ENCODE measurements at places on chromosomes 11 and 22.

- no peak for DNase-seq
Observed at GRCh38 chr11:88300888-88301487, 36.5 kb downstream of the CTSC start.

DNA sequence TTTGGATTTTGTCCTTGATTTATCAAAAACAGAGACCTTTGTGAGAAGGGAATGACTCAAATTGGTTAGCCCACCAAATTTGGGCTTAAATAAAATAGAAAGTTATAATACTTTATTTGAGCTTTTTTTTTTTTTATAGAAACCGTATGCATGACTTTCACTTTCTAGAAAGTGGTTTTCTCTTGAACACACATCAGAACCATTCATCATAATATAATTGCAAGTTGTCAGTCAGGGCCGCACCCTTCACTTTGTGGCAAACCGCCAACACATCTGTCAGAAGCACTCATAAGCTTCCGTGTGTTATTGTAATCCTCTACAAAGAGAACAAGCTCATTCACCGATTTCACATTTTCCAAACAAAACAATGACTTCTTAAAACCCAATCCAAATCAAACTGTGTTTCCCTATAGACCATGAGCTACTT lies 76.1 kb downstream of the SOX6 start:
- no peak for DNase-seq

DNA sequence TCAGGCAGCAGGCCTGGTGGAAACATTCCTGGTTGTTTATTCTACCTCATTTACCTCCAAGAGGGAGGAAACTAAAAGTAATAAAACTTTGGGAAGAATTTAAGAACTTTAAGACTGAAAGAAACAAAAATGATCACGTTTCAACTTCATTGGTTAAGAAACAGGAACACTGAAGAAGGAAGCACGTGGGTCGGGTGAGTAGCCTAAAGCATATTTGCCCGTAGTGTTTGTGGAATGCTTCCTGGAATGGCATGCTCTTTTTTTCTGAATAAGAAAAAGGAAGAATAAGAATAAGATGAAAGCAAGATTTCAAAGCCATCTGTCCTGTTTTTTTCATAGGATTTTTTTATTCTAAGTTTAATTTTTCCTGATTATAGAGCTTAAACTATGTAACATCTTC lies 83.1 kb downstream of the WNT11 start:
- DNase-seq = no peak

GRCh38 chr11:69582756-69583467 lies 58.0 kb upstream of the CCND1 start:
- DNase-seq = no peak

DNA sequence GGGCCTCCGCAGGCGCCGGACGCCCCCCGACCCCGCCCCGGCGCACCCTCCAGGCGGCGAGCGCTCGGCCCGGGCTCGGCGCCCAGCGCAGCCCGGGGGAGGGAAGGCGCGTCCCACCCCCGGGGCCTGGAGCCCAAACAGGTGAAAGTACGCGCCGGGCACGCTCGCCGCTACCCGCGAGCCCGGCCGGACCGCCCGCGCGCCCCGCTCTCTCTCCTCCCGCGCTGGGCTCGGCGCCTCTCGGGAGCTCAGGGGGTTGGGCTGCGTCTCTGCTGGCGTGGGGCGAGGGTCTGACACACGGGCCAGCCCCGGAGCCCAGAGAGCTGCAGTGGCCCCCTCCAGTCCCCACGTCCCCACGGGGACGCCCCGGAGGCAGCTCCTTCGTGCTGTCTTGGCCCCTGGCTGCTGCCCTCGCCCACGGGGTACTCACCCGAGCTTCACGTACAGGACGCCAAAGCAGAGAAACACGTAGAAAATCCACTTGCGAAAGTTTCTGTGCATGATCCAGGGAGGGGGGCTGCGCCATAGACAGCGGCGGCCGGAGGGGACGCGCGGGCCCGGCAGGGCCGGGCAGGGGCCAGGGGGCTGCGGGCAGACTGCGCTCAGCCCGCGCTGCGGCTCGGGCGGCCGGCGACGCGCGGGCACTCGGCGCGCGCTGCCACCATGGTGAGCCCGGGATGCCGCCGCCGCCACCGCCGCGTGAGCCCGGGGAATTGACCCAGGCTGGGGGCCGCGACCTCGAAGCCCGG lies 534 bp downstream of the WNT7B start:
- DNase-seq = no peak

DNA sequence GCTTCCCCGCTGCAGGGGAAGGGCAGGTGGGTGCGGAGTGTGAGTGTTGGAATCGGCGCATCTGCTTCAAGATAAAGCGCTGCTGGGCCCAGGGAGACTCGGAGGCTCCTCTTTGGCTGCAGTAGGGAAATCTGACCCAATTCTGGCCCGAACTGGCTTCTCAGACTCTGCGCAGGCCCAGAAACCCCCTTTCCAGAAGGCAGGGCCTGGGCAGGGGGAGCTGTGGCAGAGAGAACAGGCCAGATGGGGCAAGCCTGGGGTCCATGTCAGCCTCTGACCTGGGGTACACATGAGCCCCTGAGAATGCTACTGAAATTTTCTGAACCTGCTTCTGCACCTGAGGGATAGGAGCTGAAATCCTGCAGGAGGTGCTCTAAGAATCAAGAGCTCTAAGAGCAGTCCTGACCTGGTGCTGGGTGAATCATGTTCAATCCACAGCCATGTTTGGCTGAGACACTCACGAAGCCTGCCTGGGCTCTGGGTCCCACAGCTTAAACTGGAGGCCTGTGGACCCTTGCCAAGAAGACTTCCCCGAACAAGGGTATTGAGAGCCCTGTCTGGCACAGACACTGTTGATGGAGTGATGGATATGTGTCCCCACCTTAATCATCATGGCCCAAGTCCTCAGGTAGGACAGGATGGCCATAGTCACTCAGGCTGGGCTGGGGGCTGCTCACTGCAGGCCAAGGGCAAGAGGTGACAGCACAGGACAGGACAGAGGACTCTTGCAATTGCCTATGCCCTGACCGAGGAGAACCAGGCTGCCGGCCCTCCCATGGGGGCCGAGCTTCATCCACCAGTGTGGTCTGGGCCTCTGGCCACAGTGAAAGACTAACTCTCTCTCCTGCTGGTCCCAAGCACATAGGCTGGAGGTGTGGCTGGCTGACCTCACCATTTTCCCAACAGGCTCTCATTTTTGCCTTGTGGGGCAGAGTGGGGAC lies 6.9 kb downstream of the RAB3IL1 start:
- DNase-seq = no peak

- DNase-seq = no peak
Observed at GRCh38 chr11:13318498-13319295, 41.1 kb downstream of the BMAL1 start.

GRCh38 chr11:17649696-17650095 lies 69.7 kb upstream of the MYOD1 start:
- no peak for DNase-seq

DNA sequence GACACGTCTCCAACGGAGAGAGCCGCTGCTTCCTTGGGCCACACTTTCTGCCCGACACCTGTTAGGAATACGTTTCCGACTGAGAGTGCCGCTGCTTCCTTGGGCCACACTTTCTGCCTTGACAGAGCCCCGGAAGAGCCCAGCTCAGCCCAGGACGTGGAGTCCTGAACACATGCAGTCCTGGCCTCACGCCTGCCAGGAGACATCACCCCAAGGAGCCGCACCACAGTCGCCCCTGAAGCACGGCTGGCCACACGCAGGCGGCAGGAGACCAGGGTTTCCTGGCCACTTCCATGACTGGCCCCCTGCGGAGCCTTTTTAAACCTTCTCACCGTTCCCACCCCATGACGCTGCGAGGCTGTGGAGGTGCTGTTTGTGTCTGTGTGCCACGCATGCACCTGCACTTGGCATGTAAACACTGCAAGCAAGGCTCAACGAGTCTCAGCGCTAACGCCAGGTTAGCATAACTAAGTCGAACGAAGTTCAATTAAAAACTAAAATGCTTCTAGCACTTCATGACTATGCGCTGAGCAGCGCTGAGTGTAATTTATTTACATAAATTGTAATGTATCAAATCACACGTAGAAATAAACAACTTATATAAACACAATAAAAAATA lies 8.8 kb downstream of the TOLLIP start:
- DNase-seq = no peak

GRCh38 chr22:43854121-43854785 lies 8.1 kb downstream of the SULT4A1 start:
- DNase-seq = no peak

- no peak for DNase-seq
Observed at GRCh38 chr11:73463359-73463758, 87.2 kb downstream of the RELT start.

GRCh38 chr11:103877221-103877620 lies 159.2 kb upstream of the DDI1 start:
- DNase-seq = no peak

DNA sequence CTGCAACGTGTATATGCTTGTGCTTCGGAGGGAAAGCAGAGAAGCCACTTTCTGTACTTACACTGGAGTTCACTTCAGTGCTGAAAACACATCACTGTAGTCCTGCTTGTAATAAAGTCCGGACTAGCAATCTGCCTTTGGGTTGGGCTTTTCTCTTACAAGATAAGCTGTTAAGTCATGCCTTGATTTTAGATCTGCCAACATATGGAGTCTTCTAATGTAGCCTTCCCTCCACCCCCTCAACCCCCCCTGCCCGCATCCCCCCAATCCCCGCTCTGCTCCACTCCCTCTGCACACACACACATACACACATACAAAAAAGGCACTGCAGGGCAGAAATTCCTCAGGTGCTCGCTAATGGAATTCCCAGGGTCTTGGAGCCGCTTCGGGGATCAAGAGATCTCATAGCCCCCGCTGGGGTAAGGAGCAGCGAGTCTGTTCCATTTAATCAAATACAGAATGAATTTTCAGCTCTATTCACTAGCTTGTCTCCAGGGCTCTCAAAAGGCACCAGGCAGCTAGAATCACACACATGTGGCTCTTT lies 3.4 kb downstream of the CDON start:
- no peak for DNase-seq

- no peak for DNase-seq
Observed at GRCh38 chr11:119835753-119836152, 106.8 kb upstream of the NECTIN1 start.

All from A172 (cell line).